WTC11 (cell line): ENCODE measurements at places on chromosomes 4 and X. TPM values are rescaled to one million over a fixed set of nuclear protein-coding genes. Genes with fewer than 3 reads are reported as not detected.

MAGEC2 gene
- 0.09 TPM in 2 of 3 replicates, not detected in the other for total RNA-seq

DNA sequence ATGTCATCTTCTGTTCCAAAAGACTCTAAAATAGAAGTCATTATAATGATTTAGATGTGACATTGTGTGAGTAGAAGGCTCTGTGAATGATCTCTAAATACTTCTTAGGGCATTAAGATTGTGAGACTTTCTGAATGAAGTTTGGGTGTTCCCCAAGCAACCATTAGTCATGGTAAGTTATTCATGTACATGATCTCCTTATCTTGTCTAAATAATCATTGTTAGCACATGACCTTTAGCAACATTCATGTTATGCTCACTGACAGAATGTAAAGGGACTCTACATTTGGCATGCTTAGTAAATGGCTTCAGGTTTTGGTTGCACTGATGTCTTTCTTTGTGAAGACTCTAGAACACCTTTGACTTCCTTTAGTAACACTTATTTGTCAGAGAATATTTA is 140.8 kb upstream of the AGA start:
- DNase-seq = no peak

- DNase-seq = no peak
These were observed 31.1 kb downstream of the HERC6 start for GRCh38 chr4:88409789-88410188.

- DNase-seq = no peak
These were observed 321.3 kb downstream of the GALNTL6 start for GRCh38 chr4:172134521-172134920.

DNA sequence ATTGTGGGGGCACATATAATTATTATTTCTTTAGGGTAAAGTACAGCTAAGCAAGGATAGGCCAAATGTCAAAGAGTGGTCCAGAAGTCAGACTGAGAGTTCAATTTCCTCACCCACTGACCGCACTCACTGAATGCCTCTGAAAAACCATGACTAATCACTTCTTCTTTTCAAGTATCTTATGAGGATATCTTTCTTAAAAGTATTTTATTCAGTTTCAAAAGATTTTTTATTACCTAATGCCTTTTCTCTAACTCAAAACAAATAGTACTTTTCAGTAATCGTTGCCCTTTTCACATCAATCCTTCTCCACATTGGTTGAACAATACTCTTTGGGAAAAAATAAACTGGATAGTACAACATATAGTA is 61.7 kb upstream of the CAMK2D start:
- no peak for DNase-seq

DNA sequence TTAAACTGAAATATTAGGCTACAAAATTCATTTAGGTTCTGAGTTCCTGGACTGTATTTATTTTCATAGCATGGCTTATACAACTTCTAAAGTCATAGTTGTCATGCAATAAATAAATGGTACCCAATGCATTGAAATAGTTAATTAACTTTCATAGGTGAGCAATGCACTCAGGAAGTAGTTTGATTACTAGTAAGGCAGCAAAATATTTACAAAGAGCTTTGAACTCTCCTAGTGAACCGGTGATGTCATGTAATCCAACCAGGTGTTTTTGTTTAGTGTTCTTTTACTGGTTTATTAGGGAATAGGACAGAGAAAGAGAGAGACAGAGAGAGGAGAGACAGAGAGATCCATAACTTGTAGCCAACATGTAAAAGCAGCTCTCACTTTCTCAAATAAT is 228.6 kb upstream of the CTSO start:
- no peak for DNase-seq

- no peak for DNase-seq
These were observed 151.8 kb downstream of the SMIM20 start for GRCh38 chr4:26065833-26066232.

GRCh38 chrX:48631376-48632090 is 34.2 kb downstream of the WDR13 start:
- peak; percentile 82 for DNase-seq

DNA sequence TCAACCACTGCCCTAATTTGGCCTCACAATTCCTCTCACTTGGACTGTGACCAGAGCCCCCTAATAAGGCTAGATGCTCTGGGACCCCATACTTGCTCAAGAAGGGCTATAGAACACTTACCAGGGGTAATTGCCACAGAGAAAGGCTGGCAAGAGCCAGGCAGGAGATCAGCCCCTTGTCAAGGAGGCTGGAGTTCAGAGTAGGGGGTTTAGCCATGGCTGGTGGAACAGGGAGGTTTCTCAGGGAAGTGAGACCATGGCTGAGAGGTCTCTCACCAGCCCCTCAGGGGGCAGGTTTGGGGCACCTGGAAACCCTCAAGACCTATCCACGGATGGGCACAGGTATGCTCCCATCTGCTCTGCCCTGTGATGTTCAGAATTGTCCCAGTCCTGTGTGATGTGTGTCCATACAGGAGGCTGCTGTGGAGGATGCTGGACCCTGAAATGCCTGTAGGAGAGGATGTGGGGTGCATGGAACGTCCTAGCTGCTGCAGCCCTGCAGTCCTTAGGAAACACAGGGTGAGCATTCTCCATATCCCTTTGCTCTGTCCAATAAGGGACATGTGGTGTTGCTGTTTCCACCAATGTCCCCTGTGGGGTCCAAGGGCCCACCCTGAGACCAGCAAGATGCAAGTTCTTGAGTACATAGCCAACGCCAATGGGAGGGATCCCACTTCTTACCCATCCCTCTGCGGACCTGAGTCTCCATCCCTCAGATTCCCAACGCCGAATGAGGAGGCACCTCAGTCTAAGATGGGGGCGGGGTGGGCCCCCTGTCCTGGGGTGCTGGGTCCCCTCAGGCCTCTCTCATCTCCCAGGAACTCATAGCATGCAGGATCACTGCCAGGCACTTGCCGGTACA is 16.4 kb upstream of the HSFX1 start:
- no peak for DNase-seq
